ENCODE measurements at places on chromosomes 16 and 17. TPM values are rescaled to one million over a fixed set of nuclear protein-coding genes. Genes with fewer than 3 reads are reported as not detected.

GRCh38 chr16:49011901-49012300, 269.7 kb downstream of the CBLN1 start:
- no peak for DNase-seq

DNA sequence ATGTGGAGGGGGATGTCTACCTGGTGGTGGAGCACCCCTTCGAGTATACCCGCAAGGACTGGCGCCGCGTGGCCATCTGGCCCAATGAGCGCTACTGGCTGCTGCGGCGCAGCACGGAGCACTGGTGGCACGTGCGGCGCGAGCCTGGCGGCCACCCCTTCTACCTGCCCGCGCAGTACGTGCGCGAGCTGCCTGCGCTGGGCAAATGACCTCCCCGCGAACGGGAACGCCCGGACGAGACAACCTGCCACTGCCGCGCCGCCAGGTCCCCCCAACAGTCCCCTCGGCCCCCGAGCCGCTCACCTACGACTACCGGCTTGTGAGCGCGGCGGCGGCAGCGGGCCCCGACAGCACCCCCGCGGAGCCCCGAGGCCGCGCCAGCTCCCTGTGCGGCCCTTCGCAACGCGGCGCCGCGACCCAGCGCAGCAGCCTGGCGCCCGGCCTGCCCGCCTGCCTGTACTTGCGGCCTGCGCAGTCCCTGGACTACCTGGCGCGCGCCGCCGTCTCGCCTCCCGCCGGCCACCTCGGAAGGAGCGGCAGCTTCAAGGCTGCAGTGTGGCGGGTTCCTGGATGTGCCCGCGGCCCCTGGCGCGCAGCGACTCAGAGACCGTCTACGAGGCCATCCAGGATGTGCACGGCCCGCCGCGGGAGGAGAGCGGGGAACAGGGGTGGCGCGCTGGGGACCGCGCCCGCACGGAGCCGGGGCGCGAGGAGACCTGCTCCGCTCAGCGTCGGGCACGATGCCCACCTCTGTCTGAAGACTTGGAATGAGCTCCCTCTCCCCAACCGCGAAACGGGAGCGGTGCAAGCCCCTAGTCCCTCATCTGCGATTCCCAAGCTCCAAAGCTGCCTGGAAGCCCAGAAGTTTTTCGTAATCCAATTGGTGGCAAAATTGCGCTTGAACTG, 48.7 kb upstream of the AMZ2 start:
- DNase-seq, result no peak

GRCh38 chr17:61794242-61794641, 69.1 kb downstream of the BRIP1 start:
- no peak for DNase-seq

DNA sequence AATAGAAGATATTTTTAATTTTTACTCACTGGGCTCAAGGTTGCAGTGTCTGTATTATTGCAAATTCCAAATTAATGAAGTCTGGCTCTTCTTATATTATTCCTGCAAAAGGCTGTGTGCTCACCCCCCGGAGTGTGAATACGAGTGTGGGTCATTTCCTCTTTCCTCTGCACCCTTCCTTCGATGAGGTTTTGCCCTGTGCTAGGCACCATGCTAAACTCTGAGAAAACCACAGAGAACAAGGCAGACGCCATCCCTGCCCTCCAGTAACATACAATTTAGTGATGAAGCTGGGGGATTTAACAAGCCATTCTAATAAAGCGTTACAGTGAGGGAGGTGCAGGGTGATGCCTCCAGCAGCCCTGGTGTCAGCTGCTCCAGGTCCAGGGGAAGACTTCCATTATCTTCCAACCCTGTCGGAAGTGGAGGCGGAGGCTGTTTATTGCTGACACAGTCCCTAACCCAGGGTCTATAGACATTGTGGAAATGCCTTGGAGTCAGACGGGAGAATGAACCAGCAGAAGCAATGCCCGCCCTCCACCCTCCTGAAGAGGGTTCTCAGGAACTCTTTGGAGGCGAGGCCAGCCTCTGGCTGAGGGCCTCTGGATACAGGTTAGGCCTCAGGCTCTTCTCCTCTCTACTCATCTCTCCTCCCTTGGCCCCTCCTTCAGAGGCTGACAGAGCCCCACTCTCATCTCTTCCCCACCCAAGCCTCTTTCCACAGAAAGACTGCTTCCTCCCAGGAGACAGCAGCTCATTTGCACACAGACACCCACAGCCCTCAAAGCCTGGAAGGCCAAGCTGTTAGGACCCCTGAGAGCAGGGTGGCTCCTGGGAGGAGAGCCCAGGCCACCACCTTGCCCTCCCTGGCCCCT, 2.0 kb upstream of the ACE start:
- DNase-seq, result no peak

- DNase-seq, result no peak
These were observed 2.3 kb downstream of the OXLD1 start for GRCh38 chr17:81664051-81664470.

DNA sequence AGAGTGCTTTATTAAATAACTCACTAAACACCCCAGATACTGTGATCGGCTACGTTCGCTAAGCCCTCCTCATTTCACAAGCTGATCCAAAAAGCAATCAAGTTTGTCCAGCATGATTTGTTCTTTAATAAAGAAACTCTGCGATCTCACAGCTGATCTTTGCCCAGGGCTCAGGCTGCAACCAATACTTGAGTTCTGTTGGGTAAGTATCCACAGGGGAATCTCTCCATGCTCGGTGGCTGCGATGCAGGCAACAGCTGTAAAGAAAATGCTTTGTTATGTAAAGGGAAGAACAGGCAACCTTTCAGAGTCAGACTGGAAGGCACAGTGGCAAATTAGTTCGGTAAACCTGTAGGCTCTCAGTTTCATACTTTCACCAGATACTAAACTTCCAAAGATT, 67.5 kb downstream of the SHISA6 start:
- DNase-seq, result no peak

DNA sequence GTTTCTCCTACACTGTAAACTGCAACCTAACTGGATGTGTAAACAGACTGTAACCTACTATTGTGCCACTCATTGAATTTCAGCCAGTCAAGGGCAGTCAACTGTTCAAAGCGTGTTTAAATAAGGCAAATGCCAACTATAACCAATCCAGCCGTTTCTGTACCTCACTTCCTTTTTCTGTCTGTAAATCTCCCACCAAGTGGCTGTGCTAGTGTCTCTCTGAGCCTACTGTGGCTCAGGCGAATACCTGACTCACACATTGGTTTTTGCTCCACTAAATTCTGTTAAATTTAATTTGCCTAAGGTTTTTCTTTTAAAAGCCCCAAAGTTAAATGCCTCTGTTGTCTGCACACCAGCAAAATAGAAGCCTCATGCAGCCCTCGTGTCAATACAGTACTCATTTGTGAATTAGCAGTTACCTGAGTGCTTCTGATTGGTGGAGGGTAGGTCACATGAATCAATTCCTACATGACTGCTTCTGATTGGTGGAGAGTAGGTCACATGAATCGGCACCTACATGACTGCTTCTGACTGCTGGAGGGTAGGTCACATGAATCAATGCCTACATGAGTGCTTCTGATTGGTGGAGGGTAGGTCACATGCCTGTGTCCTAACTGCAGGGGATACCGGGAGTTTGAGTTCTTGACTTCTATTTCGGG, 31.1 kb upstream of the CCR7 start:
- peak; percentile 90 for DNase-seq

- no peak for DNase-seq
These were observed 407.0 kb upstream of the SOX9 start for GRCh38 chr17:71713846-71714245.

- DNase-seq, result no peak
These were observed 5.9 kb downstream of the TSPOAP1 start for GRCh38 chr17:58322581-58323185.

- no peak for DNase-seq
These were observed 34.1 kb upstream of the CHMP6 start for GRCh38 chr17:80957461-80957941.

DNA sequence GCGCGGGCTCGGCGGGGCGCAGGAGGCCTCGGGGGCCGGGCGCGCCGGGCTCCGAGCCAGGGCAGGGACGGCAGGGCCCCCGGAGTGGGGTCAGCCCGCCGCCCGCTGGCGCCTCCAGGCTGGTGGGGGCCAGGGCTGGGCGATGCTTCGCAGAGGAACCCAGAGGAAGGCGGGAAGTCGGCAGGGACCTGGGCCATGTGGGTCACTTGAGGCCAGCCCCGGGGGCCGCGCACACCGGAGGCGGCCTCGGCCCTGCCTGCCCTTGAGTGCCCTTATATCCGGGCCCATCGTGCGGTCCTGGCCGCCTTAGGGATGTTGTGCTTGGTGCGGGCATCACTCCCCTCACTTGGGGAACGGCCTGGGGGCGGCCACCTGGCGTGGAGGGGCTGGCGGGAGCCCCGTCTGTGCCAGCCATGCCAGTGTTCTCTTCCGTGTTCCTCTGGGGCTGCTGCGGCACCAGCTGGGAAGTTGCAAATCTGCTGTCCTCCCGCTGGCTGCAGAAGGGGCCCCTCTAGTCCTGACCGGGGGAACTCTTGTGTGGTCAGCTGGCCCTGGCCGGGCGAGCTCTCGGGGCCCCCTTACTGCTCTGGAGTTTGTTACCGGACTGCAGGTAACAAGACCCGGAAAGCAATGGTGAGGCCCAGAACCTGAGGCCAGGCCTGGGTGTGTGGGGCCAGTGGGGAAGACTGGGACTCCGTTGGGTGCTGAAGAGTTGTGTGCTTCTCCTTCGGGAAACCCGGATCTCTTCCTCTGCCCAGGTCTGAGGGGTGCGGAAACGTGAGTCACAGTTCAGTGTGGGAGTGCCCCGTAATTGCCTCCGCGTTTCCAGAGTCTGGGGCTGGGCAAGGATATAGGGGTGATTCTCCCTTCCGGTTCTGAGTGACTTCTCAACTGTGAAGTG, 849 bp downstream of the CAPN15 start:
- peak; percentile 24 for DNase-seq

GRCh38 chr16:28529124-28529523, 9.7 kb downstream of the NUPR1 start:
- no peak for DNase-seq

Gene SOX15
- total RNA-seq, result not detected

Gene G6PC1
- total RNA-seq, result not detected

Gene MYH2
- total RNA-seq, result not detected

Gene PLXDC1
- total RNA-seq, result not detected

Gene C1QTNF1
- 0.56 TPM for total RNA-seq

All from H4 (cell line).